ENCODE measurements at places on chromosomes 3 and 15.
A peak's percentile ranks its signal among the peaks of the same experiment; 100 is the strongest.

DNA sequence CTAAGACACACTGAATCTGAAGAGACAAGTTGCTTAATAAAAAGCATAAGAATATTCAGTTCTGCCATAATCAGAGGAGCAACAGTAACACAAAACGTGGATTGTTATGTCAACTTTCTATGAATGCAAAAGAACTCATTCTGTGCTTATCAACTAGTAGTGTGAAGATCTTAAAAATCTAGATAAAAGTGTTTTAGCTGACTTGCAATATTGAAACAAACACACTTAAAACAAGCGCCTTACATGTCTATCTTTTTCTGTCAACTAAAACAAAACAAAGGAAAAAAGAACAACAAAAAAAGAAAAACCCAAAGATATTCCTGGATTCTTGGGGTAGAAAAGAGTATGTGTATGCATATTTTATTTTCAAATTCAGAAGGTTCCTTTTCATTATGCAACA lies 37.7 kb downstream of the TASOR start:
- no peak for DNase-seq

- no peak for DNase-seq
Measured at GRCh38 chr3:170631755-170632488, 46.0 kb upstream of the SLC7A14 start.

GRCh38 chr15:72722071-72722696 lies 36.2 kb downstream of the BBS4 start:
- peak; percentile 32 for DNase-seq

GRCh38 chr3:181534781-181535221 lies 176.9 kb upstream of the SOX2 start:
- DNase-seq = no peak

- no peak for DNase-seq
Measured at GRCh38 chr3:24096695-24097290, 151.7 kb downstream of the NR1D2 start.

DNA sequence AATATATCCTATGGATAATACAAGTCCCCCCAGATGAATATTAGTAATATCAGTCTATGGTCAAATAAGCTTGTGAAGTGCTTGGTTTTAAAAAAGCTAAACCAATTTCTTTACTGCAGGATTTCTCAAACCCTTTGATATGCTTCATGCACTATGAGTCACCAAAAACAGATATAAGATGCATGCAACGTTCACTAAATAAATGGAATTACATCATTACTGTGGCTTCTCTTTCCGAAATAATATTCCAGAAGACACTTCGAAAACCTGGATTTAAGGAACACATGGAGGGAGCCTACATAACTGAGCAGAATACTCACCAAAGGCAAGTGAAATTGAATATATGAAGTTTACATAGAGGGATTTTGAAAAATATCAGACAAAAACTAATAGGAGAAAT lies 126.3 kb upstream of the ABI3BP start:
- DNase-seq = no peak

DNA sequence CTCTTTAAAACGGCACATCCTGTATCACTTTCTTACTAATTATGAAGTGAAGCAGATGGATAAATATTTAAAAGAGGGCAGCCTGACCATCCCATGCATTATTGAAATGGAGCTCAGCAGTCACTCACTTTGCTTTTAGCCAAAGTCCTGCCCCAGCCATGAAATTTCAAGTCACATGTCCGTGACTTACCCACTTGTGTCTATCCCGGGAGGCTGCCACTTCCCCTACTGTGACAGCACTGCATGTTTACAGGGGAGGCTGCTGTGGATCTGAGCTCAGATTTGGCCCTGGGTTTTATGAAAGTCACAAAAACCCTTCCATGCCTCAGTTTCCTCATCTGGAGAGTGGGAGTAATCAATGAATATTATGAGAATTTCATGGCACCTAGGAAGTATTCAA lies 17.9 kb upstream of the LRRK1 start:
- DNase-seq = no peak

DNA sequence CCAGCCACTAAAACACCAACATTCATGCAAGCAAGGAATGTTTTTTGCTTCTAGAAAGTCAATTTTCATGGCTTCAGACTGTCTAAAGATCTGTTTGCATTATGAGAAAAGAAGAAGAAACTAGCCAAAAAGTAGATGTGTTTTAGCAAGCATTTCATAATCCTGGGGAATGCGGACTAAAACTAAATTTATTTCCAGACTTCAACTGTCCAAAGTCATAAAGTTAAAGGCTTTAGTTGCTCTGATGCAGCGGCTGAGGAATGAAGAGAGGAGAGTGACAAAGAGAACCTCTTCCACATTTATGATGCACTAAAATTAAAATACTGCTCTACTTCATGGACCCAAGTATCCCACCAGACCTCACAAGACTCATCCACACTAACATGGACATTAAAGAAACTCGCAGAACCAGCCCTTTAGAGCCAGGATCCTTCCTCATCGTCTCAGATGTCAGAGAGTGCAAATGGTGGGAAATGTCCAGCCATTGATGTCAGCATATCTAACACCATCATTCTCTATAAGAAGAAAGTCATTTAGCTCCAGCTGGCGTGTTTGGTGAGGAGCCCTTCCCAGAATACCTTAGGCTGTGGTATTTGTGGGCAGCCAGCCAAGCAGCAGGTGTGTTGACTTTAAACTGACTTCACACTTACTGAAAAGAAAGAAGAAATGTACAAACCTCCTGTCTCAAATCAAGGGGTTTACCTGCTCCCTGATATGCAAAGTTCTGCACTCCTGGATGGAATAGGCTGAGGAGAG lies 17.4 kb downstream of the FYCO1 start:
- no peak for DNase-seq

DNA sequence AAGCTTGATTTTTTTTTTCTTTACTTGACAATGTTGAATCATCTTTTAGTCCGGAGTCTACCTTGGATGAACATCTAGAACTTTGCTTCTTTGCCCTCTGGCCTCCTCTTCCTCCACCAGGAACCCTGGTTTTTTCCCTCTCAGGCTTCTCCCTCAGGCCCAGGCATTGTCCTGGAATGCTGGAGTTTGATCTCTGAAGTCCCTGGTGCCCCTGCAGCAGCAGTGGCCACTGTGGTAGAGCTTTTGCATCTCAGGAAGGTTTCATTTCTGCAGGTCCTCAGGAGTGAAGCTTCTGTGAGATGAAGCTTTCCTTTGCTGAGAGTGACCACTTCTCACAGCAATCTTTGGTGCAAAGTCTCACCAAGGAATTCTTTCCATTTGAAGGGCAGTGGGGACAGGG lies 39.0 kb upstream of the NEDD4 start:
- DNase-seq = no peak

DNA sequence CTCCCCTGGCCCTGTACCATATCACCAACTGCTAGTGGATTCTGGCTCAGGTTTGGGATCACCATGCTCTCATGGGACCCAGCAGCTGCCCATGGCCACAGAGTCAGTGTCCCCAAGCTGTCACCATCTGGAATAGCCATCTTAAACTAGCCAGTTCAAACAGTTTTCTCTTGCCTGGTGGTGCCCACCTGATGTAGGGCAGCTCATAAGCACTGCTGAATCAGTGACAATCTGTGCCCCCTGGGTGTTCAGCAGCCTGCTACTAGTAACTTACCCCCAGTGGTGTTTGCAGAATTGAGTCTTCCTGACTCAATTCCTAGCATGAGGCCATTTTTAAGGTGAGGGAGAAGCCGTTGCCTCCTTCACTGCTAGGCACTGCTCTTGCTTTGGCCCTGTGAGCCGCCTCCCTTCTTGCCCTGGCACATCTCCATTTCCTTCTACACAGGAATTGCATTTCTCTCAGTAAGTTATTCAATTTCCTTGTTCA lies 7.9 kb downstream of the RPSA start:
- DNase-seq = no peak

- no peak for DNase-seq
Measured at GRCh38 chr3:106309274-106309673, 440.5 kb upstream of the CBLB start.

- DNase-seq = no peak
Measured at GRCh38 chr3:59821274-59821673, 771.4 kb upstream of the CFAP20DC start.

GRCh38 chr3:72318504-72319193 lies 529.6 kb downstream of the SHQ1 start:
- DNase-seq = no peak

DNA sequence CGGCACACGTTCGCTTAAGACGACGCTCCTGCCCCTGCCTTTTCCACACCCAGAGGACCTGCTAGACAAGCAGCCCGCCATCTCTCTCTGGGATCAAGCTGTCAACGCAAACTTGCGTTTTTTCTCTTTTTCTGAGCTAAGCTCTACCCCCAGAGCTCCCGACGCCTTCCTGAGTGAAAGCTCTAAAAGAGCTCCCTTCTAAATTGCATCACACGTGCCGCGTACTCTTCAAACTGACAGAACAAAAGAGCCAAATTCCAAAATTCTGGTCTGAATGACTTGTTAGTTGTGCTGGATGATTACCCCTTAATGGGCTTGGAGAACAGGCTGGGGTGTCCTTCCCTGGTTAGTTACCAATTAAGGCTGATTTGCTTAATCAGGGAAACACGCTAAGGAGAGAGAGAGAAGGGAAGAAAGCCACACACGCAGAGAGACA lies 81.2 kb downstream of the MDFIC2 start:
- no peak for DNase-seq

DNA sequence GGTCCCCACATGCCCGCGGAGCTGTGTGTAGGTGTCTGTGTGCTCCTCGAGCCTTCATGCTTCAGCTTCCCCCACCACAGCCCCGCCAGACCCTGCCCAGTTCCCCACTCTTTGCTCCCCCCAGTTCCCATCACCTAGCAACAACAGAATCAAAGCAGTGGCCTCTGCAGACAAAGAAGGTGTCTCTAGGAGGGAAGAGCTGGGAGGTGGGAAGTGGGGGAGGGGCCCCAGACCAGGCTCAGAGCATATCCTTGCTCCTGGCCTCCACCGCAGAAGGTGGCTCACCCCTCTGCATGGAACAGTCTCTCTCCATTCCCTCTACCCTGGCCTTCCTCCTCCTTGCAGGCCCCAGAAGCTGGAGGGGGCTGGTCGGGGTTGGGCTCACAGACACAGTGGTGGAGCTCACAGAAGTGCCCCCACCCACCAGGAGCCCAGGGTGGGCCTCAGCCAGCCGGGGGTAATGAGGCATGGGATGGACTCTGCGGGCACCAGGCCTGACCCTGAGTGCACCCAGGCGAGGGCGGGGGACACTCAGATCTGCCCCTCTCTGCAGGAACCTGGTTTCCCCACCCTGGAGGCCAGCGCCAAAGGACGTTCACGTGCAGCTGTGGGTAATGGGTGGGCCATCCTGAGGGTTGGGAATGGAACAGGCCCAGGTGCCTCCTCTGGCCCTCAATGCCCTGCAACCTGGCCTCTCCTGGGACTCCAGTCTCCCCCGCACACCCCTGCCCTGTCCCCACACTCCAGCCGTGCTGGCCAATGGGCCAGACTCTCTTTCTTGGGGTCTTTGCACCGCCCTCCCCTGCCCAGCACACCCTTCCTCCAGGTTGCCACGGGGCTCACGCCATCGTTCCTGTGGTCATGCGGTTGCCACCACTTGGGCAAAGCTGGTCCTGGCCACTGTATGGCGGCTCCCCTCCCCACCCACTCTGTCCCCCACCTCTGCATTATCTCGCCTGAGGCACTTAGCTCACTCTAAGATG lies 53.4 kb downstream of the TPRA1 start:
- no peak for DNase-seq

- no peak for DNase-seq
Measured at GRCh38 chr3:143118630-143119008, 952 bp upstream of the CHST2 start.

DNA sequence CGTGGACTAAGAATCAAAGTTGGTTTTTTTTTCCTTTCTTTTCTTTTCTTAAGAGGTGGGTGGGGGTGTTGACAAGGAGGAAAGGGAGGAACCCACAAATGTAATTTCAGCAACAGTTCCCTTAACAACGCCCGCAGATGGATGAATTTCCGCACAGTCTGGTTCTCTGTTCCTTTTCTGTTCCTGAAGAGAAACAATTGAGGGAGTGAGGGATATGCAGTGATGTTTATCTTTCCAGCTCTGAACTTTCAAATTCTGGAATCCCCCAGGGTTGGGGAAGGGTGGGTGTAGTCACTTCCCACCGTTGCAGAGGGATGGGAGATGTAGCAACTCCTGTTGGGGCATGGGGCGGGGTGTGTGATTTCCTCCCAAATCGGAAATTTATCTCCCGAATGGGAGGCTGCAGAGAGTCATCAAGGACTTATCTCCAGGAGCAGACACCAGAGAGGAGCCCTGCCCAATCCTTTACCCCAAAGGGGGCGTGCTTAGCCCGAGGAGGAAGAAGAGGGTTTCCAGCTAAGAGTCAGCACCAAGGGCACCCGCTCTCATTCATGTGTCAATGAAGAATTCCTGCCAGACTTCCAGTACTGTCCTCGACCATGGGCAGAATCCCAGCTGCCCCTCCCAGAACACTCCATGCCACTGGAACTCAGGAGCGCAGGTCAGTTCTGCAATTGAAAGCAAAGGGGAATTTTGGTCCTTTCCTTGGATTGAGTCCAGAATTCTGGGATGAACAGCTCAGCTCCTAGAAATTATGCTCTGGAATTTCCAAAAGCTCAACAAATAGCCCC lies 35.0 kb upstream of the CFAP161 start:
- DNase-seq = no peak

DNA sequence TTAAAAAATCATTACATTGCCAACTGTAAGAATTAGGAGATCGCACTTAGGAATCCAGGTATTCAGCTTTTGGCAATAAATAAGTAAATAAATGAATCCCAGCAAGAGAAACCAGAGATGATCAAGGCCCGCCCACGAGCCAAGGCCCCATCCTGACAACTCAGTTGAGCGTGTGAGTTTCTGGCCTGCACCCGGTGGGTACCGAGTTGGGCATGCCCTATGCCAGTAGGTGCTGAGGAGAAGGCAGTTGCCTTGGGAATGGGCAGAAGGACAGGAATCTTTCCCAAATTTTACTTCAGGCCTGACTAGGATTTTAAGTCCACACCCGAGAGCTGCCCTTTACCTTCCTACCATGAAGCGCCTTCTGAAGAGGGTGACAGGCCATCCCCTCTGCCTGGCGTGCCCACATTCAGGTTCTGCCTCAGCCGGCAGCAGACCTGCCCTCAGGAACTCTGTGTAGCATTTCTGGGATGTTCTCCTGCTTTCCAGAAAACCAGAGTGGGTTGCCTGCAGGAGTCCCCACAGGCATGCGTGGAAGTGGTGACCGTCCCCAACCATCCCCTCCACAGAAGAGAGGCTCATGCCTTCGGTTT lies 99.3 kb upstream of the ALDH1A3 start:
- no peak for DNase-seq

- no peak for DNase-seq
Measured at GRCh38 chr3:149466192-149466591, 8.3 kb upstream of the TM4SF4 start.

DNA sequence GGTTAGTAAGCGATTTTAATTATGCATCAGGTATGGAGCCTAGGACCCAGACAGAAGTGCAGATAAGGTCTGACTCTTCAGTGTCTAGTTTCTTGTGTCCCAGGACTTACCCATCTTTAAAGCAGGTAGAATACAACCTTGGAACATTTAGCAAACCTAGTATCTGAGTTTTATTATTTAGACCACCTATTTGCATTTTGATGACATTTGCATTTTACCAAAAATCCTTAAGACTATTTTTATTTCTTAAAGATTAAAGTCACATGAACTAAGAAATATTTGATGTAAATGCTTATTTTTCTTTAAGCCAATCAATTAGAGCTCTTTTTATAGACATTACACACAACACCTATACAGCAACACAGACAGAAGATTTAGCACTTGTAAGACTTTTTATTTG lies 939.1 kb downstream of the OTOL1 start:
- DNase-seq = no peak

Measured in activated B cell treated with CpG ODN at 0.5 μM for 24 hours (primary cell).